ENCODE measurements at places on chromosomes 5 and 9. TPM values are rescaled to one million over a fixed set of nuclear protein-coding genes. Genes with fewer than 3 reads are reported as not detected.

DNA sequence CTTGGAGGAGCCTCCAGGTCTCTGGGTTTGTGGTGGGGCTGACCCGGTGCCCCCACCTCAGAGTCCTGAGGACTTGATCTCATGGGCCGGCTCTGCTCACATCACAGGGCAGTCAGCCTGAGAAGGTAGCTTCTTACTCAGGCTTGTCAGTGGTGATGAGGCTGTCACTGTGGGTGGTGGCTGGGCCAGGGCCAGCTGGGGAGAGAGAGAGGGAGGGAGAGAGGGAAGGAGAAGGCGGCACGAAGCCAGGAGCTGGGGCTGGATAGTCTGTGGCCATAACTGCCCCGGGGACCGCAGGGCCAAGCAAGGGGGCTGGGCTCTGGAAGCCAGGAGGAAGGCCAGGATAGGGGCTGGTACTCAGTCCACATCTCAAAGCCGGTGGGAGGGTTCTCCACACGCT is 6.5 kb downstream of the NTNG2 start:
- no peak for DNase-seq
- H3K27ac ChIP-seq, result no peak overlapping the region
- no peaks in the 10 kb centered on the region for H3K36me3 ChIP-seq
- no peak overlapping the region for H3K4me3 ChIP-seq

- no peaks in the 10 kb centered on the region for H3K4me1 ChIP-seq
- DNase-seq, result no peak
- no peak overlapping the region for H3K4me3 ChIP-seq
- H3K27me3 ChIP-seq, result no peaks in the 10 kb centered on the region
- H3K36me3 ChIP-seq, result no peaks in the 10 kb centered on the region
These were observed 15.2 kb downstream of the RNF180 start for GRCh38 chr5:64180661-64181343.

OTP gene
- not detected for total RNA-seq

- no peaks in the 10 kb centered on the region for H3K36me3 ChIP-seq
- H3K4me1 ChIP-seq, result no peaks in the 10 kb centered on the region
- H3K27ac ChIP-seq, result no peak overlapping the region
- no peak for DNase-seq
- no peaks in the 10 kb centered on the region for H3K27me3 ChIP-seq
These were observed 16.1 kb downstream of the FBP2 start for GRCh38 chr9:94577571-94577970.

FLT4 gene
- 6.6 TPM for total RNA-seq
